NCI-H2029 (cell line): ENCODE measurements at places on chromosomes 13 and 19.

GRCh38 chr19:50854636-50855410 lies at the start of gene KLK3:
Gene KLK3, plus strand, starts transcription at chr19:50854915. Its CDS starts 41 bp downstream, at chr19:50854956.
- no peak for DNase-seq

- no peak for DNase-seq
Measured at GRCh38 chr13:111875915-111876314, 191.0 kb upstream of the SOX1 start.

- no peak for DNase-seq
Measured at GRCh38 chr19:40704491-40705361, 12.0 kb downstream of the COQ8B start.

GRCh38 chr13:44971656-44972595 lies 17.3 kb downstream of the NUFIP1 start:
- no peak for DNase-seq

DNA sequence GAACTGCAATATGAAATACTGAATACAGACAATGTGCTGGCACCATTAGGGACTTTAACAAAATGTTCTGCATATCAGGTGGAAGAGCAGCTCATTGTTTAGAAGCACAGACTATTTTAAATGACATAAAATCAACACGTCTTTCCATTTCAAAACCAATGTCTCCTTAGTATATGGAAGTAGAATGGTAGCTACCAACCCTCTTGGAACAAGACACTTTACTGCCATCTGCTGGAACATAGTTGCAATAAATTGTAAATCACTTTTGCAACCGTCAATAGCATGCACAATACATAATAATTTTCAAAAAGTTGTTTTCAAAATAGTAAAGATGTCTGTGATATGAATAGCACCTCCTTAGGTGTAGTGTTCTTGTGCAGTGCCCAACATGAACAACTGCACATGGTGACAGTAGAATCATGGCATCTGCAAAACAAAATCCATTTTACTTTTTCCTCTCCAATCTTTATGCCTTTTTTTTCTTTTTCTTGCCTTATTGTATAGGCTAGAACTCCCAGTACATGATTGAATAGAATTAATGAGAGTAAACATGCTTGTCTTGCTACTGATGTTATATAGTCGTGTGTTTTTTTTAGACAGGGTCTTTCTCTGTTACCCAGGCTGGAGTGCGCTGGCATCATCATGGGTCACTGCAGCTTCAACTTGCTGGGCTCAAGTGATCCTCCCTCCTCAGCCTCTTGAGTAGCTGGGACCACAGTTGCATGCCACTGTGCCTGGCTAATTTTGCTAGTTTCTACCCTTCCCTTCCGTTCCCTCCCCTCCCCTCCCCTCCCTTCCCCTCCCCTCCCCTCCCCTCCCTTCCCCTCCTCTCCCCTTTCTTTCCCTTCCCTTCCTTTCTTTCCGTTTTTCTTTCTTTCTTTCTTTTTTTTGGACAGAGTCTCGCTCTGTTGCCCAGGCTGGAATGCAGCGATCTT lies 7.8 kb upstream of the LYPD5 start:
- peak; percentile 65 for DNase-seq

DNA sequence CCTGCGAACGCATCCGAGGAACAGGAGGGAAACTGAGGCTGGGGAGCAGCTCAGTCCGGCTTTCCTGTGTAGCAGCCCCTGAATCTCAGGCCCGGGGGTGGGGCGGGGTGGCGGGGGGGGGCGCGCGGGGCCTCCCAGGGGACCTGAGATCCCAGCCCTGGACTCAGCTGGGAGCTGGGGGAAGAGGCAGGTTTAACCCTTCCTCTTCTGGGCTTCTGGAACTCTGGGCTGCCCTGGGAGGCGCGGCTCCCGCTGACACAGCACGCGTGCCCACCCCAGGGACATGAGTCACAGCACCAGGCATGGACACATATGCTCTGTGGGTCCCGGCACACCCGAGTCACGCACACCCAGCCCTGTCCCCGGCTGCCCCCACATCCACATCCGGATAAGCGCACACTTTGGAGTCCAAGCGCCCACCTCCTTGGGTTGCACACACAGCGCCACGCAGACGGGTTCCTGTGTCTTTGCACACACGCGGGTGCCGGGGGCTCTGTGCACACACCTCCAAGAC lies 3.5 kb upstream of the CIRBP start:
- DNase-seq: no peak

DNA sequence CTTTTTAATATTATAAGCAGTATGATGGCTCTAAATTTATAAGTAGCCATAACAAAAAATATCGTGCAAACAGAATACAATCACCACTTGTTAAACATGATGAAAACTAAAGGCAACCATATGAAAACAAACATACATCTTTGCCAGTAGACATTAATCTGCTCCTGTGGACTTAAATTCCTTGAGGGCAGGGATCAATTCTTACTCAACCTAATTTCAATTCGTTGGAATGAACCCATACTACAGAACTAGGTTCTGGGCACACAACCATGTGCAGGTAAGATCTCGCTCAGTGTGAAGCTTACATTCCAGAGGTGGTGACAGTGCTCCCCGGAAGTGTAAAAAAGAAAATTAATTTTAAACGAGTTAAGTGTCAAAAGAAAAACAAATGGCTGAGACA lies 13.4 kb downstream of the TBC1D4 start:
- no peak for DNase-seq

- no peak for DNase-seq
Measured at GRCh38 chr13:103471896-103472295, 405.7 kb upstream of the SLC10A2 start.

- no peak for DNase-seq
Measured at GRCh38 chr19:7933411-7933810, 7.5 kb upstream of the CTXN1 start.

DNA sequence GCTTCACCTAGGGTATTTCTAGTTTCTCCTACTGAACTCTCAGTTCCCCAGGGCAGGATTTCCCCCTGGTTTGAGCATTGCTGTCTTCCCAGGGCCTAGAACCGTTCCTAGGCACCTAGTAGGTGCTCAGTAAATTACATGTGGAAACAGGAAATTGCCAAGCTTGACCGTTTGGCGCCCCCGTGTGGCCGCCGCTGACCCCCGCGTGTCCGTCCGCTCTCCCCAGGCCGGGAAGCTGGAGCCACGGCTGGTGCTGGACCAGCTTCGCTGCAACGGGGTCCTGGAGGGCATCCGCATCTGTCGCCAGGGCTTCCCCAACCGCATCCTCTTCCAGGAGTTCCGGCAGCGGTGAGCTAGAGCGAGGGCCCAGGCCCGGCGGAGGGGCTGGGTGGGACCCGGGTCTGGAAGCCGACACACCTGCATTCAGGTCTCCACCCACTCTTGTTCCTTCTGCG lies 55.5 kb downstream of the MYH14 start:
- no peak for DNase-seq

DNA sequence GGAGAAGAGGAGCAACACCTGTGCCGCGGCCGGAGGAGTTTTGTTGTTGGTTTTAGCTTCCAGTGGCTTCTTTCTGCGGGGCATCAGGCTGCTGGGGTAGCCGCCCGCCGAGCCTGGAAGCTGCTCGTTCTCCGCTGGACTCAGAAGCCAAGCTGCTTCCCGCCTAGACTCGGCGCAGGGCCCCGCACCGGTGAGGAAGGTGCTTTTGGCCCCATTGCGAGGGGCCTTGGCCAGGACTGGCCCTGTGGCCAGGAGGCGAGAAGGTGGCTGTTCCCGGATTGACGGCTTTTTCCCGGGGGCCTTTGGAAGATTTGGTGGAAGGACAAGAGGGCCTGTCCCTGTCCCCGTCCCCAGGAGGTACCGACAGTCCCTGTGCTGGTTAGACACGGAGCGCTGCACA lies 28.8 kb downstream of the CERS1 start:
- no peak for DNase-seq

DNA sequence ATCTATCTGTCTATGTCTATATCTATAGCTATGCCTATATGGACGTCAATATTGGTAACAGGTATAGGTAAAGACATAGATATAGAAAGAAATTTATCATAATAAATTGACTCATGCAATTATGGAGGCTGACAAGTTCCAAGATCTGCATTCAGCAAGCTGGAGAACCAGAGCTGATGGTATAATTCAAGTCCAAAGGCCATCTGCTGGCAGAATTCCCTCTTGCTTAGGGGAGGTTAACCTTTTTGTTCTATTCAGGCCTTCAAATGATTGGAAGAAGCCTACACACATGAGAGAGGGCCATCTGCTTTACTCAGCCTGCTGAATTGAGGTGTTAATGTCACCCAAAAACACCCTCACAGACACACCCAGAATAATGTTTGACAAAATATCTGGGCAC lies 10.8 kb downstream of the RASL11A start:
- no peak for DNase-seq

GRCh38 chr13:37504251-37504650 lies 94.3 kb downstream of the POSTN start:
- DNase-seq: no peak

DNA sequence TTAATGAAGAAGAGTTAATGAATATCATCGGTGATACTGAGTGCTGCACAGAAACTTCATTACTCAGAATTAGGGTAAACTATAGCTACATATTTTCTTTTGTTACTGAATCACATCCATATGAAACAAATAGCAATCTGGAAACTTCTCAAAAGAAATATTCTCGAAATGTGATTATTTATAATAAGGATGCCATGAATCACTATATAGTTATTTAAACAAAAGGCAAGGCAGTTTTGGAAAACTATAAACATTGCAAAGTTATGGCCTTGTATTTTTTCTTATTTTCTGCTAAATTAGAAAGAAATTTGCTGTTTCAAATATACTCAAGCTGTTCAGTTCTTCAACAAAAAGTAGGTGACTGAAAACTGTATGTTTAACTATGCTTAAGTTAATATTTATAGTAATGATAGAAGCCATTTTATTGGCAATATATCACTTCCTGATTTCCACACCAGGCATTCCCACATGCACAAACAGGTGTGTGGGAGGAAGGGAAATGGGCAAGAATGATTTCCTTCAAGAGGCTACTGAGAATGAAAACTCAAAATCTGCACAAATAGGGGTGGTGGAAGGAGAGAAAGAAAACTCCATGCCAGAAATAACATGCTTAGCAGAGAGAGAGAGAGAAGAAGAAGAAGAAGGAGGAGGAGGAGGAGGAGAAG lies 74.5 kb upstream of the FRY start:
- no peak for DNase-seq

- DNase-seq: no peak
Measured at GRCh38 chr13:26909477-26909876, 148.9 kb upstream of the GPR12 start.

DNA sequence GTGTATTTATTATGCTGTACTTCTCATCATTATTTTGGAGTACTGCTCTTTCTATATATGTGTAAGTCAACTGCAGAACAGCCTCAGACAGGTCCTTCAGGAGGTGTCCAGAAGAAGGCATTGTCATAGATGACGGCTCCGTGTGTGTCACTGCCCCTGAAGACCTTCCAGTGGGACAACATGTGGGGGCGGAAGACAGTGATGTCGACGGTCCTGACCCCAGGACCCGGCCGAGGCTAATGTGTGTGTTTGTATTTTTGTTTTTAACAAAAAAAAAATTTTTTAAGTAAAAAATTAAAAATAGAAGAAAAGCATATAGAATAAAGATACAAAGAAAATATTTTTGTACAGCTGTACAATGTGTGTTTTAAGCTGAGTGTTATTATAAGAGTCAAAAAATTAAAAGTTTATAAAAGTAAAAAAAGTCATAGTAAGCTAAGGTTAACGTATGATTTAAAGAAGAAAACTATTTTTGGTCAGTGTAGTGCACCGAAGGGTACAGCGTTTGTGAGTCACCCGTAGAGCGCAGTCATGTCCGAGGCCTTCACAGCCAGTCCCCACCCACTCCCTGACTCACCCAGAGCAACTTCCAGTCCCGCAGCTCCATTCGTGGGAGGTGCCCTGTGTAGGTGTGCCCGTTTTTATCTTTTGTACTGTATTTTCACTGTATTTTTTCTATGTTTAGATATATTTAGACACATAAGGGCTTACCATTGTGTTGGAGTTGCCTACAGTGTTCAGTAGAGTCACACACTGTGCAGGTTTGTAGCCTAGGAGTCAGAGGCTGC lies 42.2 kb upstream of the SPACA7 start:
- no peak for DNase-seq

GRCh38 chr13:110894086-110894485 lies 20.8 kb downstream of the ANKRD10 start:
- no peak for DNase-seq

GRCh38 chr13:44331912-44332851 lies 41.4 kb upstream of the SERP2 start:
- no peak for DNase-seq

GRCh38 chr19:46192992-46193650 lies 36.4 kb upstream of the IGFL1 start:
- DNase-seq: no peak

- no peak for DNase-seq
Measured at GRCh38 chr13:44266305-44266704, 107.3 kb upstream of the SERP2 start.

DNA sequence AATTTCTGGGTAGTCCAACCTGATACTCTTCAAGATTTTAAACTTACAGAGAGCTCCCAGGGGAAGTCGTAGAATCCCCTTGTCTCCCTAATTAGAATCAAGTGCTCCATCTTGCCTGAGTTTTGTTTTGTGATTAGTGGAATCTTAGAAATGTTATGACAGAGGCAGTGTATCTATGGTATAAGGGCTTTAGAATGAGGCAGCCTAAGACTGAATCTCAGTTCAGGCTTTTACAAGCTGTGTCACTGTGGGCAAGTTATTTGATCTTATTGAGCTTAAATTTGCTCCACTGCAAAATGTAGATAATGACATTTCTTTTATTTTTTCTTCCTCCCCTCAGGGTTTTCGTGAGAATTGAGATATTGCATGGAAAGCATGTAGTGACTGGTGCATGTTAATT lies 215.5 kb downstream of the POSTN start:
- DNase-seq: no peak

GRCh38 chr13:24557081-24557480 lies 44.5 kb upstream of the PARP4 start:
- DNase-seq: no peak
